ENCODE measurements at places on chromosomes 1 and 21.

DNA sequence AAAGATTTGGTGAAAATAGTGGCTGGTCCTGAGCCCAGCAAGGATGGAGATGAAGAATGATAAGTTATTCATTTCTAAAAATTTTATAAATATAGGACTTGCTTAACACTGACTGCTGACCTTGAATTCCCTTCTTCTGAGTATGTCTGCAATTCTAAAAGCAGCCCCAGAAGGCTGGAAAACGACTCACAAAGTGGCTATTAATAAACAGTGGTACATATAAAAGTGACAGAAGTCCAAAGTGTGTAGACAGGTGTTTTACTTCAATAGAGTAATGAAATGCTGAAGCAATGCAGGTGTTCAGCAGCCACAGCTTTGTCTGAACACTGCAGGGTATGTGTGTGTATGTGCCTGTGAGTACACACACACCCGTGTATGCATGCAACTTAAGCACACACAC is 219.0 kb upstream of the NRIP1 start:
- no peak for DNase-seq

DNA sequence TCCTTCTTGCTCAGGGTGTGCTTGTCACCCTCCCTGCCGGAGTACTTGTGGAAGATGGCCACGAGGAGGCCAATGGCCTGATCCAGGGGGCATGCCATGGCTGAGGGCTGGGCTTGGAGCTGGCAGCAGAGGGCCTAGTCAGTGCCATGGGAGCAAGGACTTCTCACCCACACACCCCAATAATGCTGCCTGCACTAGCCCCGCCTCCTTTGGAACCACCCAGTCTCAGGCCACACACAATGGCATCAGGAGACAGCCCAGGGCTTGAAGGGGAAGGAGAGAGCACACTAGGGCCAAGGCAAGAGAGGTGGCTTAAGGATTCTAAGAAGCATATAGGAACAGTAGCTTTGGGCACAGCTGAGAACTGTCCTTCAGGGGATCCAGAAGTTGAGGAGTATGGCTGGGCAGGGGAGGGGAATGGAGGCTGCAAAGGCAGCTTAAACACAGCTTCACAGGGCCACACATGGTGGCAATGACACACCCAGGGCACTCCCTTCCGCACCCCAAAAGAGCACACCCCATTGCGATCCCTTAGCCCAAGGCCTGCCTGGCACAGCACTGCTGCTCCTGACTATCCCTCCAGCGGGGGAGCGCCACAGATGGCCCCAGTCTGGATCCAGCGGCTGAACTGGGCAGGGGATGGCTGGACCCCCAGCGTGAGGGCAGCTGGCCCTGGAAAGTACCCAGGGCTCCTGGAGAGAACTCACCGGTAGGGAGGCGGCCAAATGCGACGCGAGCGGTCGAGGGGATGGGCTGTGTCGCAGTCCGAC is at the start of gene S100A6:
Gene S100A6, minus strand, starts transcription at position 750 of the 770 bp plus-strand sequence. Its CDS starts 652 bp downstream, at position 98.
- no peak for DNase-seq

DNA sequence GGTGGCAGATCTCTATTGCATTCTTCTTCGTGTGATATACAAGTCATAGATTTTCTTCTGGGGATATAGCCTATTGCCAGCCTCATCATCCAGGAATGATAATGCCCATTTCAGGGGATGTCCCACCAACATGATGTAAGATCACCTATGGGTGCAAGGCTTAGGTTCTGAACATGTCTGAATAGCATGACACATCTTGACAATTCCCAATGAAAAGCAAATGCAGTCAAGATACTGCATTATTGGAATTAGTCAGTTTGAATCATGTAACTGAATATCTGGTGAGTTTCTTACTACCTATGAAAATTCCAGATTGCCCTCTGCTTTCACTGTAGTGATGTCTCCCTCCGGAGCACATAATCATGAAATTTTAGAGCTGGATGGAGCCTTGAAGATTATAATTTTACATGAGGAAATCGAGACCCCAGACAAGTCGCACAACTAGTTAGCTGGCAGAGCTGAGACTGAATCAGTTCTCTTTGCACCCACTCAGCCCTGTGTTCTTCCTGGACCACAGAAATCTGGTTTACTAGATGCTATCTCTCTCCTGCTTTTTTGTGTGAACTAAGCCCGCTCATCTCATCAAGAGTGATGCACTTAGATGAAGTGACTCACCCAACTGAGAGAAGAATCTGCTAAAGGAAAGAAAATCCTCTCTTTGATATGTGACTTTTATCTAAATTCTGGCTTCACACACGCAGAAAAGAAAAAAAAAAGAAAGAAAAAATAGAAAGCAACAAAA is 65.0 kb downstream of the WDR64 start:
- no peak for DNase-seq

GRCh38 chr1:25657121-25657882 is 40.7 kb downstream of the MAN1C1 start:
- peak; percentile 21 for DNase-seq

GRCh38 chr1:43021547-43022474 is 63.1 kb upstream of the SLC2A1 start:
- DNase-seq, result no peak

DNA sequence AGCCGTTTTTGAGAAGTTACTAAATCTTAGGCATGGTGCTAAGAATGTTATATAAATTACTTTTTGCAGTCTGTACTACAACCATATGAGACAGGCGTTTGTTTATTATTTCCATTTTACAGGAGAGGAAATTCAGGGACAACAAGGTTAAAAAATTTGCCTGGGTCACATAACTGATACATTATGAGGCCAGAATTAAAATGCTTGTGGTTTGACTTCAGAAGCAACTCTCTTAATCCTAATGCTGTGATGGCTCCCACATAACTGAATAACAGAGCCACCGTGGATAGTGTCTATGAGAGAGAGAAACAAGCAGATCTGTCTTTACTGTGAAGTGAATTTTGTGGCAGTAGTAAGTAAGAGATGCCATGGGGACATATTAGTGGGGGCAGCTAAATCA is 184.9 kb downstream of the NCAM2 start:
- no peak for DNase-seq

GRCh38 chr1:246793356-246793896 is 69.2 kb downstream of the SCCPDH start:
- no peak for DNase-seq

- DNase-seq, result no peak
These were observed 83.0 kb downstream of the NTPCR start for GRCh38 chr1:233033361-233033760.

GRCh38 chr1:76961181-76961819 is 94.0 kb downstream of the ST6GALNAC5 start:
- DNase-seq, result no peak

- no peak for DNase-seq
These were observed 9.0 kb downstream of the NSL1 start for GRCh38 chr1:212782422-212783154.

- peak; percentile 25 for DNase-seq
These were observed at the start of gene ARL8A for GRCh38 chr1:202144402-202145067. TSS of gene ARL8A (minus strand) at chr1:202144737. CDS start at chr1:202144572, 165 bp downstream.

- DNase-seq, result no peak
These were observed 104.3 kb downstream of the PGBD5 start for GRCh38 chr1:230321741-230322420.

DNA sequence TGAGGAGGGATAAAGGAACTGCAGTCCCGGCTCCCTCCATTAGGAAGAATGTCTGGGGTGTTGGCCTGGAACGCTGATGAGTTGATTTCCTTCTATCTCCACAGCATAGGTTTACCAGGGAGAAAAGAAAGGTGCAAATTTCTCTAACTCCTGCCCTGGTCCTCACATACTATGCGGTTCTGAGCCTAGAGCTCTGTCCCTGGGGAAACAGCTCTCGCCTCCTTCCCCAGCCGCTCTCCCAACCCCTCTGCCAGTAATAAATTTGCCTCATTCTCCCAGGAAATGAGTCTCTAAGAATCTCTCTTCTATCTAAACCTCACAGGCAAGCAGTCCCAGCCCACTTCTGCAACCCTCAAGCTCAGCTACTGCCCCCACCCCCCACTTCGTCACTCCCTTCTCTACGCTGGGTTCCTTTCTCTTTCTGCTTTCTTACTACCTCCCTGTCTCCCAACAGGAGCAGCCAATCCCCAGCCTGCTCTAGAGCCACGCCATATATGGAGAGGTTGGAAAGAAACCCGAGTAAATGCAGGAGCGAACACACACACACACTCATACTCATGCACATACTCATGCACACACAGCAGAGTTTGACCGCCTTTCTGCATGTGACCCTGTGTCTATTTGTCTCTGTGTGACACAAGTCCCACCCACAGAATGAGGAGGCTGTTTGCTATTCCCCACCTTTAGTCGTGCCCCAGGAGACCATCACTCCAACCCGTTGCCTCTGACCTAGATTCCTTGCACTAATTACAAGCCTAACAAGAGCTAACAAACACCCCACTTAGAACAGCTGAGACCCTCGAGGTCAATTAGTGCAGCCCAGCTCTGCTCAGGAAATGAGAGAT is 13.4 kb downstream of the PLEKHO1 start:
- no peak for DNase-seq

GRCh38 chr1:89121641-89122040 is 4.3 kb downstream of the GBP2 start:
- no peak for DNase-seq

DNA sequence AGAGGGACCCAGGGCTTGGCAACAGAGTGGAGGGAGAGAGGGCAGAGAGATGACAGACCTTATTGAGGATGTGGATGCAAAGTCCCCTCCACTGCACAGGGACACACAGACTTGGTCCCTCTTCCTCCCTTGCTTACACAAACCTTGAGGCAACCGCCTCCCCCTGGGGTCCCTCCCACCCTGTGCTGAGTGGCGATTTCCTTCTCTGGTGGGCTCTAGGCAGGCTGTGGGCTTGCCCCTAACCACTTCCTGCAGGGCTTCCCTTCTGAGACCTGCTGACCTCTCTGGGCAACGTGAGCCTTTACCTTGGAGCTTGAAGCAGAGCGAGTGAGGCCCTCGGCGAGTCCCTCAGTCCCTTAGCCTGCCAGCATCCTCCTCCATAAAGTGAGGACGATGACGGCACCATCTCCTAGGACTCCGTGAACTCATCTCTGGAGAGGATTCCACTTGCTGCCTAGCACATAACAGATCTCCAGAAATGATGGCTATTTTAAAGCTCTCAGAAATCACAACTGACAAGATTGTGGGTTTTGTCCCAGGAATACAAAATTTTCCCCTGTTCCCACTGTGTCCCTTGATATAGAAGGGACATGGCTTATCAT is 25.0 kb downstream of the KIAA1614 start:
- DNase-seq, result no peak

GRCh38 chr1:205133287-205133686 is 11.5 kb upstream of the RBBP5 start:
- no peak for DNase-seq

- DNase-seq, result no peak
These were observed 40.0 kb upstream of the PRMT6 start for GRCh38 chr1:107016376-107016978.

DNA sequence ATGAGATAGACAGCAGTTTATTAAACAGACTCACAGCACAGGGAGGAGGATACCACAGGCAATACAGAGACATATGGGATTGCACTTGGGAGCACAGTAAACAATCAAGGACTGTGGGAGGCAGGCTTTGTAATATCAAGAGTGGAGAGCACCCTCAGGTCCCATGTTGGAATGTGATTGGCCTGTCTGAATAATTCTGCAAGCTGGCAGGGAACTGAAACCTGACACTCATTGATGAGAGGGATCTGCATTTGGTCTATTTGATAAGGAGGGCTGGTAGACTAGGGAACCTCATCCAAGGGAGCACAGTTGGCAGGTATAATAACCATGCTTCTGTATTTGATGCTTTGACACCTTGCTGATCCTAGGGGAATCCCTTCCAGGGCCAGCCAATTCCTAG is 69.9 kb upstream of the PRMT6 start:
- no peak for DNase-seq

GRCh38 chr21:38170283-38170682 is 86.5 kb upstream of the KCNJ15 start:
- DNase-seq, result peak; percentile 1

DNA sequence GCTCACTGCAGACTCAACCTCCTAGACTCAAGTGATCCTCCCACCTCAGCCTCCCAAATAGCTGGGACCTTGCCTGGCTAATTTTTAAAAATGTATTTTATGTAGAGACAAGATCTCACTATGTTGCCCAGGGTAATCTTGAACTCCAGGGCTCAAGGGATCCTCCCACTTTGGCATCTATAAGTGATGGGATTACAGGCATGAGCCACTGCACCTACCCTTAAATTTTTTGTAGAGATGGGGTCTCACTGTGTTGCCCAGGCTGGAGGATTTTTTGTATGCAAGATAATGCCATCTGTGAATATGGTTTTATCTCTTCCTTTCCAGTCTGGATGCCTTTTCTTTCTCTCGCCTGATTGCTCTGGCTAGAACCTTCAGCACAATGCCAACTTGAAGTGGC is 8.7 kb upstream of the DCAF8 start:
- DNase-seq, result no peak

GRCh38 chr1:8165595-8166360 is 139.7 kb upstream of the ERRFI1 start:
- no peak for DNase-seq

GRCh38 chr1:25683731-25684130 is 67.1 kb downstream of the MAN1C1 start:
- DNase-seq, result no peak

DNA sequence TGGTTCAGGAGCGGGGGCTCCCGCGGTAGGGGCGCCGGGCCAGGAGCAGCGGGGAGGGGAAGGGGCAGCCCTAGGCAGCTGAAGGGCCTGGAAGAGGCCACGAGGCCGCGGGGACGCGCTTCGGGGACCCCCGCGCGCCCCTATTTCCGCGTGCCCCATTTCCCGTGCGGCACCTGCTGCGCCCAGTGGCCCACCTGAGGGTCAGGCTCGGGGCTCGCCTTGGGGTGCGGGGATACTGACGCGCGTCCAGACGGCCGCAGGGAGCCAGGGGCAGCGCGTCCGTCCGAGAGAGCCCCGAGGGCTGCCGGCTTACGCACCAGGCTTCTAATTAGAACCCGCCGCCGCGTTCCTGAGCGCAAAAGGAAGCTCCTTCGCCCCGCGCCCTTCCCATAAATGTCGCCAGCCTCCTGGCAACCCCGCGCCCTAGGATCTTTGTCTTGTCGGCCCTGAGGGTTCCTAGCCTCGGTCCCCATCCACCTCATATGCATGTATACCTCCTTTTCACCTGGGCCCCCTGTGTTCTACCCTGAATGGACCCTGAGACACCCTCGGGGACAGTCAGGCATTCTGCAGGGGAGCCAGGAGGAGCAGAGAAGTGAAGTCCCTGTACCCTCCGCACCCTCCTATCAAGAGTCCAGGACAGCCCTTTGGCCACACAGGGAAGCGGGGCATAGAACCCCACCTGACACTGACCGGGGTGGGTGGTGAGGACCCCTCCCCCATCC is 1.8 kb downstream of the WNT3A start:
- no peak for DNase-seq

DNA sequence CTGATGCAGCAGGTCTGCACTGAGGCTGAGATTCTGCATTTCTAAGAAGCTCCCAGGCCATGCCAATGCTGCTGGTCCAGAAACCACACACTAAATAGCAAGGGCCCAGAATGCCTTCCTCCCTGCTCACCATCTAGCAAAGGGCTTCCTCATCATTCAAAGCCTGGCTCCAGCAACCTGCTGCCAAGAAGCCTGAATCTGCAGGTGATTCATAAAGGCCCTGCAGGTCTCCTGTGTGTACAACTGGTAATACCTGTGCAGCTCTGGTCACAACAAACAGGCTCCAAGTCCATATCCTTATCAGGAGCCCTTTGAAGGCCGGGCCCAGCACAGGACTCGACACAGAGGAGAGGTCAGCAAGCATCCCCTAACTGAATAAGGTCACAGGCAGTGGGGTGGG is 26.7 kb downstream of the GLIS1 start:
- DNase-seq, result no peak
